ENCODE measurements at places on chromosomes 6 and 20.
A peak's percentile ranks its signal among the peaks of the same experiment; 100 is the strongest.

DNA sequence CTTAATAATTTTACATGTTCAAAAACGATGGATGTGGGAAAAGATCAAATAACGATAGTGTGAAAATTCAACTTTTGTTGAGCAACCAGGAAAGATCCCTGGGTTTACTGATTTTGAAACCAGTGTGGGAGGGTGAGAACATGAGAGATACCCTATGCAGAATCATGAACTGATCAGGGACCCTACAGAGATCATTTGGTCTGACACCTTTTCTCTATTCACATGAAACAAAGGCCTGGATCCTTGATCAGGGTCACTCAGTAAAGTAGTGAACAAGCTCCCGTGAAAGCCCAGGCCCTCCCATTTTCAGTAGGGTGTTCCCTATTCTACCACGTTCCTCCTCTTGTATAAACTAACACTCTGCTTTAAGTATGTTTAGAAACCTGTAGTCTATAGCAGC, 60.5 kb upstream of the DUSP22 start:
- DNase-seq, result no peak

DNA sequence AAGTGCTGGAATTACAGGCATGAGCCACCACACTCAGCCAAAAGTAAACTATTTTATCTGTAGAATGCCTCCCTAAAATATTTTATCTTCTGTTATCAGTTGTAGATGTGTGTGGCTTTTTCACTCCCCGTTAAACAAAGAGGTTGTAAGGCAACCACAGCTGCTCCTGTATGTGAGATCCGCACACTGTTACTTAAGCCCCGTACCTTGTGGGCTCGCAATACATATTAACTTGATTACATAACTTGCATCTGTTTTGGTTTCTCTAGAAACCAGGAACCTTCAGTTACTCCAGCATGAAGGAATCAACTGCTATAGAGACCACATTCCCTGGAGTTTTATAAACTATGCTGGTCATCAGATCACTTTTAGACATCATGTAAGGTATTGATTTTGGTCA, 420.1 kb upstream of the SLC35B3 start:
- no peak for DNase-seq

DNA sequence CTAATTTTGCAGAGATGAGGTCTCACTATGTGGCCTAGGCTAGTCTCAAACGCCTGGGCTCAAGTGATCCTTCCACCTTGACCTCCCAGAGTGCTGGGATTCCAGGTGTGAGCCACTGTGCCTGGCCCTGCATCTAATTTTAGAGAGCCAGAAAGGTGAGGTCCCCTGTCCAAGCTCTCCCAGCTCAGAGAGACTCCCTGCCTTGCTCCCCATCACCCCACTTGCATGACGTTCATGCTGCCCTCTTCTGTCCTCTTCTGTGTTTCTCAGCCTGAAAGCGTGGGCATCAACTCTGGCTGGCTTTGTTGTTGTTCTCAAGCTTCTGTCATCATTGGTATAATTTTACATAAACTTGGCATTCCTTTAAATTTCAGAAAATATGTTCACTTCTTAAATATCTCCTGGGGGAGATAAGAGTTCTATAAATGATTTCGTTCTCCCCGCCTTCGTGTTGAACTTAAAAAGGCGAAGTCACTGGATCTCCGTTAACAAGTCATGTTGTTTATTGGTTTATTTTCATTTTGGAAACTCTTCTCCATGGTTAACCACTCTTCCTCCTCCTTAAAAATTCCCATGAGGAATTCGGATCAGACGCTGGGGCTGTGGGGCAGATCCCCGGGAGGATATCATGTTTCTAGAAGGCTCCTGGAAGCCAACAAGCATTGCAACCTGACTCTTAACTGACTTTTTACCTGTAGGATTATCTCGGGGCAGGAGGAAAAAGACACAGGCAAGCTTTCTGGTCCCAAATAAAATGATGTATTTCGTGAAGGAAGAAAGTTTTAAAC, 13.2 kb upstream of the PARD6B start:
- no peak for DNase-seq

DNA sequence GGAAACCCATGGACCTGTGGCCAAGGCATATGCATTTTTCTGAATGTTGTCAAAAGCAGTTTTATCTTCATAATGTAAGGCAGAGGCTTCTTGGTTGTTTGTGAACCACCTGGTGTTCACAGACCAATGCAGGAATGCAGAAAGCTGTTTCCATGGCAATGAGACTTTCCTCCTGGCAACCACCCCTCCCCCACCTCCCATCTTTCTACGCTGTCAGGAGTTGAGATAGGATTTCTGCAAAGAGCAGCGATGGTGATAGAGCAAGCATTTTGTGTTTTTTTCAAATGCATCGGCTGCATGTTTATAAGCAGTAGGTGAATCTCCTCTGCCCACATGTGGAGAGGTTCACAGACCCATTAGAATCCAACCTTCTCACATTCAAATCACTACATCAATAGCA, 114.1 kb upstream of the SMLR1 start:
- DNase-seq, result no peak

DNA sequence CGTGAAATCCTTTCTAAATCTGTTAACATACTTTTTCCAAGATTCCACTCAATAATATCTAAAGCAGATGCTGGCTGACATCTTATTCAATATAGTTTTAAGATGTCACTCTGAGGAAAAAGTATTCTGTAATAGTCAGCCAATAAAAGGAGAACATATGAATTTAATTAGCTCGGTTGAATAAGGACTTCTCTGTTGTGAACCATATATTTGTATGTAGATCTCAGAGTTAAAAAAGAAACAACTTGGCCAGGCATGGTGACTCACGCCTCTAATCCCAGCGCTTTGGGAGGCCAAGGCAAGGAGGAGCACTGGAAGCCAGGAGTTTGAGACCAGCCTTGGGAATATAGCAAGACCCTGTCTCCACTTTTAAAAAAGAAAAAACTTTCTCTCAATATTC, 7.4 kb upstream of the CD24 start:
- peak; percentile 72 for DNase-seq

GRCh38 chr6:119024111-119024510, 54.4 kb downstream of the FAM184A start:
- no peak for DNase-seq

GRCh38 chr20:53944796-53945195, 125.6 kb downstream of the BCAS1 start:
- no peak for DNase-seq

GRCh38 chr20:36574366-36575135, 1.2 kb downstream of the TGIF2 start:
- DNase-seq, result peak; percentile 75

- no peak for DNase-seq
Observed at GRCh38 chr6:47267301-47267700, 42.4 kb downstream of the TNFRSF21 start.

DNA sequence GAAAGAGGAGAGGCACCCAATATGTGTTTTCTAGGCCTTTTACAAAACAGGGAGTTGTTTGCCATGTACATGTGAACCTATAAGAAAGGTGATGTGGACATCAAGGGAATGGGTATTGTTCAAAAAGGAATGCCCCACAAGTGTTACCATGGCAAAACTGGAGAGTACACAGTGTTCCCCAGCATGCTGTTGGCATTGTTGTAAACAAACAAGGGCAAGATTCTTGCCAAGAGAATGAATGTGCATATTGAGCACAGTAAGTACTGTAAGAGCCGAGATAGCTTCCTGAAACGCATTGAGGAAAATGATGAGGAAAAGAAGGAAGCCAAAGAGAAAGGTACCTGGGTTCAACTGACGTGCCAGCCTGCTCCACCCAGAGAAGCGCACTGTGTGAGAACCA, 13.1 kb downstream of the QRSL1 start:
- no peak for DNase-seq
